ENCODE measurements at places on chromosomes 2 and 18.

- no peak for DNase-seq
These were observed 33.6 kb upstream of the AP1S3 start for GRCh38 chr2:223870840-223871611.

DNA sequence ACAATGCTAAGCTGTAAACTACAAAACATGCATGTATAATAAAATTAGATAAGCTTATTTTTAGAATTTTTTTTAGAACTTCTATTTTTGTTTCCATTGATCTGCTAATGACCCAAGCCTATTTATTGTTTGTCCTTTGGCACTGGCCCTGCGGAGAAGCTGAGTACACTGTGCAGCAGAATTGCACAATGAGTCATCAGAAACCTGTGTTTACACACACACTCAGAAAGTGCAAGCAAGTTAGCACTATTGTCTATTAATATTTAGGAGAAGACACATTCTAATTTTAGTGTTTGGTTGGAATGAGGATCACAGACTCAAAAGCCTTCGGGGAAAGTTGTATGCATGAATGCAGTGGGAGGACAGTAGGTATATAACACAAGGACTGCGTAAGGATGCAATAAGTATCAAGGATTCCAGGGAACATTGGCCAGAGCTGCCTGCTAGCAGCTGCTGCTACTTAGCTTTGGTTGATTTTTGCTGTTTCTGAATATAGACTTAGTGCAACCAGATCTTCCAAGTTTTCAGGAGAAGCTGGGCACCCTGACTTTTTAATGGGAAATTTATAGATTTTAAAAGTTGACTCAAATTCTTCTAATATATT is 128.2 kb downstream of the KCNH7 start:
- DNase-seq, result no peak

- DNase-seq, result no peak
These were observed 20.8 kb upstream of the TNP1 start for GRCh38 chr2:216880509-216881184.

DNA sequence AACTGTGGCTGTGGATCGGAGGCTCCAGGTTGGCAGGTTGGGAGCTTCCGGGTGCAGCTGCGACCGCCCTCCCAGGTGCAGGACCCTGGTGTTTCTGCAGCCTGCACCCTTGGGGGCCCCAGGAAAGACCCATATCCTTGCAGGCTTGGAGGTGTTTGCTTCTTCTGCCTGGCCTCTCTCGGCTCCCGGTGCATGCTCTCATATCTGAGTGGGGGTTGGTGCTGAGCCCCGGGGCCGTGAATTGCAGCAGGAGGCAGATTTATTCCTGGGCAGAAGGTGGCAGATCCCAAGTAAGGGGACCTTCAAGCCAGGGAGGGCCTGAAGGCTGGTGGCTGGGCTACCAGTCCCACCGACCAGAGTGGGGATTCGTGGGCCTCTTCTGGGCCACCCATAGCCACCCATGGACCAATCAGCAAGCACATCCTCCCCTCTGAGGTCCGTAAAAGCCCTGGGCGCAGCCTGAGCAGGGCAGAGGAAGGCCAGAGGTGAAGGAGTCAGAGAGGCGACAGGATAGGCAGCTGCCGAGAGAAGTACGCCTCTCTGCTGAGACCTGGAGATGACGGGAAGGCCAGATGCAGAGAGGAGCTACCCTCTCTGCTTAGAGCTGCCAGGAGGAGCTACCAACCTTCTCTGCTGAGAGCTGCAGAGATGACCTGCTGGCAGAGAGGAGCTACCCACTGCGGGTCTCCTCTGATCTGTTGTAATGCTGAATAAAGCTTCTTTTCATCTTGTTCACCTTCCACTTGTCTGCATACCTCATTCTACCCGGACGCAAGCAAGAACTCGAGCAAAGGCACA is 1279.0 kb upstream of the LRRTM1 start:
- no peak for DNase-seq

- DNase-seq, result no peak
These were observed 31.4 kb upstream of the CD28 start for GRCh38 chr2:203675086-203675485.

DNA sequence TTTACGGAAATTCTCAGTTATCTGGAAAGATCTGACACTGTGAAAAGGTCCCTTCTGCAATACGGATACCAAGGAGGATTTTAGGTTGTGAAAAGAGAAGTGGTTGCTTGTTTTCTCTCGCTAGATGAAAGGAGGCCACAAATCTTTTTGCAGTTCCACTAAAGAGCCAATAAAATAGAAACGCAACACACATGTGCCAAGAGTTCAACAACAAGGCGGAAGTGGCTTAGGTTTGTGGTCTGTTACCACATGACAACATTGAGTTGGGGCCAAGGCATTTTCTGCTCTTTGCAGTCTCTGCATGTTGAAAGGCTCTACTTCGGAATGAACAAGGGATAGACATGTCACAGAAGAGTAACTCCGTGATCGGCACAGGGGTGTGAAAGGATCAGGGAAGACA is 115.7 kb upstream of the OSR1 start:
- no peak for DNase-seq

GRCh38 chr18:35174093-35174731 is 66.6 kb upstream of the ZNF397 start:
- no peak for DNase-seq

DNA sequence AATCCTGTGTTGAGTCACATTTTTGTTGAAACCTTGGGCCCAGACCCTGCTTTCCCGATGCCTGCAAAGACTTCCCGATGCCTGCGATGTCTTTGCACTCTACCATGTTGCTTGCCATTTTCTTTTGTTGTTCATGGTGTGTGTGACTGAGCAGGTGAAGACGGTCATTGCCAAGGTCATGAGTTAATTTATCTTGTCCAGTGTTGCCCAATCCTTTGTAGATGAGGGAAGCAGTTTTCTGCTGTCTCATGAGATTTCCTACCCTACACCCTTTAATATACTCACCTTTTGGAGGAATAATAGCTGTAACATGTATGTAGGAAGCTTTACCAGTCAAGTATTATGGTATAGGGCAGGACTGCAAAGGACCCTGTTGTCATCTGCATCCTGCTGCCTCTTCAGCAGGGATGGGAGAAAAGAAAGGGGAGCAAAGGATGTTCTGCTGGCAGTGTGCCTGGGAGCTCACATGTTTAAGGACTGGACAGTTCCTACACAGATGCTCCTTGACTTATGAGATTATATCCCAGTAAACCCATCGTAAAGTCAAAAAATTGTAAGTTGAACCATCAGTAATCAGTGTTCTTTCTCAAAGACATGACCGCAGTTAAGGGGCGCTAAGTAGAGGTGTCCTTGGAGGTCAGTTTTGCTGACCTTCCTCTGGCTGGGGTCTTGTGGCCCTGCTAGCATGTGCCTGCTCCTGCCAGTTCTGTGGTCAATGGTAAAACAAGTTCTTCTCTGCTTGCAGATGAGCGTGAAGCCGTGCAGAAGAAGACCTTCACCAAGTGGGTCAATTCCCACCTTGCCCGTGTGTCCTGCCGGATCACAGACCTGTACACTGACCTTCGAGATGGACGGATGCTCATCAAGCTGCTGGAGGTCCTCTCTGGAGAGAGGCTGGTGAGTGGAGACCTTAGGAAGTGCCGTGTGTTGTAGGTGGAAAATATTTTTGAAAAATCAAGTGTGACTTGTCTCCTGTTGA is 124.8 kb upstream of the EML6 start:
- DNase-seq, result no peak

DNA sequence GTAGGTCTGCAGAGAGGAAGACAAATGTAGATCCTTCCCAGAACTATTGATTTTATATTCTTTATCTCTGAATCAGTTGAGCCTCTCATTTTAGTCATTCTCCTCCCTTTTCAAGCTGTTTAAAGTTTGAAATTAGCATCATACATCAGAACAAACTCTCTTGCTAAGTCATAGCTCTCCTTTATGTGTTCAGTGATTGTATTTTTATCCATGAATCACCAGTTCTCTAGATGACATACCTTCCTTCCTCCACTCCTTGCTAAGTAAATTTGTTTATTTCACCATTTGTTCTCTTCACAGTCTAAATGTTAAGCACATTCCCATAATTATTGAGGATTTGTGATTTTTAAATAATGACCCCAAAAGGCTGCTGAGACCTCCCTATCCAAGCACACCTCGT is 63.5 kb upstream of the RAPGEF4 start:
- DNase-seq, result no peak

GRCh38 chr2:231394211-231395141 is 1.0 kb upstream of the B3GNT7 start:
- no peak for DNase-seq

DNA sequence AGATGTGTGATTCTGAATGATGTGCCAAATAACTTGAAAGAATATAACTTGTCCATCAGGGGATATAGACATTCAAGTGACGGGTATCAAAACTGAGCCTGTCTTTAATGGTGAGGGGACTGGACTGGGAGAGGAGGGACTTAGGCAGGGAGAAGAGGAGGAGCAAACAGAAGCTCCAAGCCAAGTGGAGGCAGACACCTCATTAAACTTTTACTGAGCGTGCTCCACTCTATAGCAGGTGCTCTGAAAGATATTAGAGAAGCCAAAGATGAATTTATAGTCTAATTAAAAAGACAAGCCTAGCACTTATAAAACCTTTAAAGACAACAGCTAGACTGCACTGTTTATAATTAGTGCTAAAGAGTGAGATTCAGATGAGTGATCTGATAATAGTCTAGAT is 47.7 kb upstream of the SMAD2 start:
- no peak for DNase-seq

GRCh38 chr2:173249661-173250641 is 104.7 kb upstream of the CDCA7 start:
- DNase-seq, result no peak

- no peak for DNase-seq
These were observed 218.5 kb downstream of the MYT1L start for GRCh38 chr2:2112416-2113105.

DNA sequence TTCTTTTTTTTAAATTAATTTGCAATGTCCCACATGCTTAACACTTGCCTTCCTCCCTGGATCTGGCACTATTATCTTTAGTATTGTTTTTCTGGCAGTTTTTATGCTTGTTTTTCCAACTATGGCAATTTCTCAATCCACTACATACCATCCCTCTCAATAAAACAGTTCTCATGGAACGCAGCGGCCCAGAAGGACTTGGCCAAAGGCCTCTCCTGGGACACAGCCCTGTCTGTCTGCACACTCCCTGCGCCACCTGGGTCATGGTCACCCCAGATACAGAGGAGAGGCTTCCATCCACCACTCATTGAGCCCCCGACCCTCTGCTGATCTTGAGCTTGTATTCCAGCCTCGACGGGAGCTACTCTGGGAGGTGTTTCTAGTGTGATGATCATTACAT is 91.2 kb downstream of the TWIST2 start:
- DNase-seq, result no peak

DNA sequence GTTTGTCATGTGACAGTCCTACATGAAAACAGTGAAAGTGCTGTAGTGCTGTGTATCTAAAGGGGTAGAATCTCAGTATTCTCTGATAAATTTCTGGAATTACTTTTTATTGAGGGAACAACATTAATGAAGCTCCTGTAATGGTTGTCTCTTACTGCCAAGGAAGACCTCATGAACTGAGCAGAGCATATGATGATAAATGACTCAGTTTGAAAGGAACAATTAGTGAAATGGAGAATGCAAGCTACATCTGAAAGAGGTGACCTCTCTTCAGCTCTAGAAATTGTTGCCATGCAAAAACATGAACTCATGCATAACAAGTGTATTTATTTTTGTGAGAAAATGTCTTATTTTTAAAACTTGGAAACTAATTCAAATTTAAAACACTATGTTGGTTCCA is 93.6 kb downstream of the SCN9A start:
- DNase-seq, result no peak

GRCh38 chr2:58387701-58388100 is 146.6 kb upstream of the FANCL start:
- DNase-seq, result no peak

- DNase-seq, result no peak
These were observed 192.9 kb upstream of the SMAD2 start for GRCh38 chr18:48123324-48123723.

DNA sequence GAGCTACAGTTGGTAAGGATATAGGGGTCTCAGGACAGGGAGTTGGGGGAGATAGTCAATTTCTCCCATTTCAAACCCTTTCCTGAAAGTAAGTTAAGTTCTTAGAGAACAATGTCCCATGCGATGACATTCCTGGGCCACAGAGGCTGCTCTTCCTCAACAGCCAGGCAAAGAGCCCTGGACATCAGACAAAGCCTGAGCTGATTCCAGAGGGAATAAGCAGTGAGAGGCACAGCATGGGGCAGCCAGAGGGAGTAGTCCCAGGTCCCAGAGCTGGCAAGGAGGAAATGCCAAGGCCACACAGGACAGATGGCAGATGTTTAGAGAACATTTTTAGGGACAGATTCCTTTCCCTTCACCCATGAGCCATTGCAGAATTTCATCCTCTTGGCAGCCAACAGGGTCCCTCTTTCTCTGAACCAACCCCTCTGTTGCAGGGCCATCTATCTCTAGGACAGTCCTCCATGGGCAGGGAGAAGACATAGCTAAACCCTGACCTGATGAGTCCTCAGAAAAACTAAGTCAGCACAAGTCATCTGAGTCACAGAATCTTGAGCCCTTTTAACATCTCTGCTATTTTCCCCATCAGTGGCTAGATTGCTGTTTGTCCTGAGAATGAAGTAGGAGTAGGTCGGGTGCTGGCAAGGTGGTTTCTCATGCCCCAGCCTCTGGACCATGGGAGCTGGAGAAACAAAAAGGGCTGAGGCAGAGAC is 81.6 kb upstream of the STPG4 start:
- DNase-seq, result no peak

DNA sequence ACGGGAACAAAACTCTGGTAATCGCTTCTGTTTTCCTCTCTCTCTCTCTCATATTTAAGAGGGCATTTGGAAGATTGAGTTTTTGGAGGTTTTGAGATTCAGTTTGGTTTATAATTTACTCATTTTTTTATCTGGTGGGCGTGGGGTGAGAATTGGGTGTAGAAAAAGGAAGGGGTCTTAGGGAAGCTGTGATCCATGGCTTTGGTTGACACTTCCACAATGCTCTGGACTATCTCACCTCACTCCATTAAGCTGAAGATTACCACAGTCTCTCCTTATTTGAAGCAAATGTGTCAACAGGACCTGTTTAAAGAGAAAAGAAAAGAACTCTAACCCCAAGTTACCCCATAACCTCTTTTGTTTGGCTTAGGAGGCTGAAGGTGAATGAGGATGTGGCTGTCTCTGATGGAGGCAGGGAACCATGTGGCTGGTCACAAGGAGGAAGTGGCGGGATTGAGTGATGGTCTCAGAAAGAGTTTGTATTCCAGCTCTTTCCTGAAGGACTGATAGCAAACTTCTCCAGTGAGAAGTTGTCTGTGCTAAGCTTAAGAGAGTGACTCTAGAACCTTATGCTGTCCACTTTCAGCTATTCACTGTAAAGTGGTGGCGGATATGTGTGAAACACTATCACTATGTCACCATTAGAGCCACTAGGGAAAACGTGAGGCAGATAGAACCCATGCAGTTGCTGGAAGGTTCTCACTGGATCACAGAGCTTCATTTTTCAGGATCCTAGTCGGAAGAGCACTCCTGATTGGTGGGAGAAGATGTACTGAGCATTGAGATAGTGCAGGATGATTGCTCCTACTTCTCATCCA is 934 bp downstream of the ZNF804A start:
- no peak for DNase-seq

- no peak for DNase-seq
These were observed 472.0 kb downstream of the DCDC2C start for GRCh38 chr2:4175343-4175742.

GRCh38 chr2:213237787-213238186 is 46.5 kb upstream of the SPAG16 start:
- DNase-seq, result no peak

- no peak for DNase-seq
These were observed 38.7 kb upstream of the UXS1 start for GRCh38 chr2:106232638-106233349.

All from posterior cingulate gyrus (tissue), 11 donors.